ENCODE measurements at places on chromosomes 16 and 17.
A peak's percentile ranks its signal among the peaks of the same experiment; 100 is the strongest.

- DNase-seq, result no peak
These were observed 774.0 kb upstream of the RBFOX1 start for GRCh38 chr16:6558661-6559060.

GRCh38 chr17:28282596-28282995, 36.4 kb upstream of the TMEM97 start:
- DNase-seq, result no peak

DNA sequence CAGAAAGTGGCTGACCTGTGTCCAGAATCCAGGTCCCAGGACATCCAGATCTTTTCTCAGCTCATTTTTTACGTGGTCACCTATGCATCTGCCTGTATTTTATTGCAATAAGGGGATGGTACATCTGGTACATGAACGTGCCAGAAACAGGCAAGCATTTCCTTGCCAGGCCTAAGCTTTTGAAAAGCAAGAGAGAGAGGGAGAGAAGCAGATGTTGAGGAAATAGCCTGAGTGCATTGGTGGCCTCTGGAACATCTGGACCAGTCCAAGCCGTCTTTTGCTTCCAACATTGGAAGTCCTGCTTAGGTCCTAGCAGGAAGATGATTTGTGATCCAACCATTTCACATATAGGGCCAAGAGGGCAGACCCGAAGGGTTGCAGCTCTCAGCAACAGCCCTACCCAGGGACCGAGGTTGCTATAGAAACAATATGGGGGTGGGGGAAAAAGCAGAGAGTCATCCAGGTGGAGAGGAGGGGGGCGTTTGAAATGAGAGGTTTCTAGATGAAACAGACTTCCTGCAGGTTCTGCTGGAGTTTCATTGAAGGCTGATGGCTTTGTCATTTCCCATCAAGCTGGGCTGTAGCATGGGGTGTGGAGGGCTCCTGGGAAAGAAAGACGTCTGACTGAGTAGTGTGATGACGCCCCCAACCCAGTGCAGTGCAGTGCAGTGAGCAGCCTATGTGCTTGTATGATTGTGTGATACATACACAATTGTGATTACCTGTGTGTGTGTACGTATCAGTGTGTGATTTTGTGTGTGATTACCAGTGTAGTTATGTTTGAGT, 61.6 kb downstream of the SHISA6 start:
- no peak for DNase-seq

DNA sequence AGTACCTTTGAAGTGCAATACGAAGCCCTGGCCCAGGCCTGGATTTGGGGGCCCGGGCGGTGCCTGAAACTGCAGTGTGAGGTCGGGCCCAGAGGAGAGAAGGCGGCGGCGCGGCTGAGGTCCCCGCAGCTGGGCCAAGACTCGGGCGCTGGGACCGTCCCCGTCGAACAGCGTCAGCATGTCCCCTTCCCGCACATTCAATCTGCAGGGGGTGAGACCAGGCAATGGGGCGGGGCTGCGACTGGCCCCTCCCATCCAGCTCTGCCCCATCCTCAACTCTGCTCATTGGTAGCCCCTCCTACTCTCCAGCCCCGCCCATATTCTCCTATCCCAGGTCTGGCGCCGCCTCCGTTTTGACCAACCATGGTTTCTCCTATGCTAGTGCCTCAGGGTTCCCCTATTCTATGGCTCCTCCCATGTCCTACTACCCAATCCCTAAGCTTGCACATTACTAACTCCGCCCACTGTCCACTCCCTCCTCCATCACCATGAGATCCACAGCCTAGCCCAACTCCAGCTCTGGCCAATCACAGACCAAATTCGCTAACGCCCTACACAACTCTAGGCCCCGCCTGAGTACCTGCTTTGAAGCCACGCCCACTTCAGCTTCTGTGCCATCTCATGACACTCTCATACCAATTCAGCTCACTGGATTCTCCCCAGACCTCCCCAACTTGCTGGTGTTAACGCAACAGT, 14.4 kb upstream of the CDIPT start:
- peak; percentile 37 for DNase-seq

Data from Ammon's horn (tissue), 1 donor.